ENCODE measurements at places on chromosomes 11 and 22.

DNA sequence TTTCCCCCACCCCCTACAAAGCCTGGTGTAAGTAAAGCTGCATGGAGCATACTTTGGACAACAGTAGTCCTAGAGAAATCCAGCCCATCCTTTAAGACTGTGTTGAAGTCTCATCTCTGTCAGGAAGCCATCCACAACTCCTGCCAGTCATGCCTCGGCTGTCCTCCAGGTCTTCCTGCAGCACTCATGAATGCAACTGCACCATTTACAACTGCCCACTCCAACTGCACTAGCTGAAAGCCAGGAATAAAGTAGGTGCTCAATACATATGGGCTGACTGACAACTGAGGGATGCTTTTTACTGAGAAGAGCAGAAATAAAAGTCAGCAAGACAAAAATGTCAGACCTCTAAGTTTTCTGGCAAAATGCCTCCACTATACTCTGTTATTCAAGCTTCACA lies 27.4 kb downstream of the IL18BP start:
- no peak for DNase-seq

DNA sequence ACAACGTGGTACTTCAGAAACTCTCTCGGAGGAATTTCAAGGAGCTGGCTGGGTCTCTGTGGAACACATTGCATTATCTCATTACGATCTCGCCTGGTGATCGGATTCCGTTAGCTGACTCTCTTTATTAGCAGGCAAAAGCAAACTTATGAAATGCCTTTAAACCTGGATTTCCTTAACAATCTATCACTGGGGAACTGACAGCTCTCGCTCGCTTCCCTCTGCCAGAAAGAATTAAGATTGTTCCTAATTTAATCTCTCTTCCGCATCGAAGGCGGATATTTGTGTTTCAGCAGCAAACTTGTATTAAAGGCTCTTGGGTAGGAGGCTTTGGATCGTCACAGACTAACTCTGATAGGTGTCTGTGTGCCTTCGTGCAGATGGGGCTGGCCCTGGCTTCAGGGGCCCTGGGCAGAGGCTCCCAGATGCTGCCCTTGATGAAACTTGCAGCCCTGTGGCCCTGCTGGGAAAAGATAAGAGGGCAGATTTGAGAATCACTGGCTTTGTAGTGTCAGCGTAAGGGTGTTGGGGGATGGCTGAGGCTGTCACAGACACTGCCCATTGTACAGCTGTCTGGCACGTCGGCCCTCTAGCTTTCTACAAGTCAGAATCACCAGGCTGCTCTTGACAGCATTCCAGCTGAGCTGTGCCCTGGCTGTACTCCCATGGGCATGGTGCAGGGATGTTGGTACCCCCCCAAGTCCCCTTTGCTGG lies 162.2 kb upstream of the NECTIN1 start:
- no peak for DNase-seq

GRCh38 chr11:64358536-64358906 lies 441 bp upstream of the RPS6KA4 start:
- DNase-seq: no peak

DNA sequence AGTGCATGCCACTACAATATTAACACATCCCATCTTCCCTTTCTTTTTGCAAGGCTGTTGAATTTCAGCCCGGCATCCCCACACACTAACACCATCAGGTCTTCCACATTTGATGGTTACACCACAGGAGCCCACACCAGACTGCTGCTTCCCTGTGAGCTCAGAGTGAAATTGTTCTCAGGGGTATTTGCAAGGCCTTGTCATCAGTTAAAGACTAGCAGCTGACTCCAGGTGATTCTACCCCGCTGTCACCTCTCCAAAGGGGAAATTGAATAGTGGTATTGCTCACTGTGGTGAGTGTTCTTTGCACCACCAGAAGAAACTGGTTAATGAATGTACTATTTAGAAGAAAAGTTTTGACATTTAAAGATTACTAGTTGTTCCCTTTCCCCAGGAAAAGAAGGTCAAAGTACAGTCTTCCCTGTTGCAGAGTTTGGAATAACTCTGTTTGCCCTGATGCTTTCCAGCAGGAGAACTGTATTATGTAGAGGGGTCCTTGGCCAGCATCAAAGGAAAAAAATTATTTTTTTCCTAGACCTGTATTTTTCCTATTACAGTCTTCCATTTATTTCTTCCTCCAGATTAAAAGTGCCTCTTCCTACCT lies 41.9 kb downstream of the BID start:
- no peak for DNase-seq

- DNase-seq: no peak
These were observed 964.9 kb downstream of the NTM start for GRCh38 chr11:132335311-132335710.

DNA sequence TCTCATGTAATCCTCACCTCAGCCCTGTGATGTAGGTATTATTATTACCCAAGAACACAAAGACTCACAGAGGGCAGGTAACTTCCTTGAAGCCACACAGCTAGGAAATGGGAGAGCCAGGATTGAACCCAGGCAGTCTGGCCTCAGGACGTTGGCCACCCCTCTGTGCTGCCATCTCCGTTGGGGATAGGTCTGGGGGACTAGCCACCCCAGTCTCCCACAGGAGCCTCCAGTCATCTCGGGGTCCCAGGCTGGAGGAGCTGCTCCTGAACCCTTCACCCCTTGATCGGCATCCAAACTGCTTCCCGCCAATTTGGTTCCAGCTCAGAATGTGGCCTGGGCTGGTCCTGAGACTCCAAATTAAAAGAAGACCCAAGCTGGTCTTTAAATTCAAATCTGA lies 10.4 kb upstream of the TCF20 start:
- DNase-seq: no peak

DNA sequence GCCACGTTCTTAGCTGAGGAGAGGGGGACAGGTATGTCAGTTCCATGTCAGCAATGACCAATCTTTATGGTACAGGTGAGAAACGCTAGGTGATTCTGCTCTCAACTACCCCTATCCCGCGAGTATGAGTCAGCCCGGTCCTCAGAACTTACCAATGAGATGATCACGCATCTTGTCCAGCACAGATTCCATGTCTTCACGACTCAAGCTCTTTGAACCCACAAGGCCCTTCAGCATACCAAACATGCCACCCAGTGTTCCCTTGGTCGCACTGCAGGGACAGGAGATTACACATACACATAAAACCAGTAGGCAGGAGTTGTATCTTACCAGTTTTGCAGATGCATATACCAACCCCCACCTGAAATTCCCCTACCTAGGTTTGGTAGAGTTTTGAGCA lies 2.9 kb downstream of the SRPRA start:
- DNase-seq: no peak
